ENCODE measurements at places on chromosomes 4 and X.
A peak's percentile ranks its signal among the peaks of the same experiment; 100 is the strongest.

GRCh38 chrX:8084006-8084405, 87.1 kb downstream of the VCX2 start:
- no peaks in the 10 kb centered on the region for H3K36me3 ChIP-seq
- H3K27ac ChIP-seq: no peak overlapping the region
- no peak for DNase-seq
- no peak overlapping the region for H3K4me3 ChIP-seq
- H3K4me1 ChIP-seq: no peaks in the 10 kb centered on the region

DNA sequence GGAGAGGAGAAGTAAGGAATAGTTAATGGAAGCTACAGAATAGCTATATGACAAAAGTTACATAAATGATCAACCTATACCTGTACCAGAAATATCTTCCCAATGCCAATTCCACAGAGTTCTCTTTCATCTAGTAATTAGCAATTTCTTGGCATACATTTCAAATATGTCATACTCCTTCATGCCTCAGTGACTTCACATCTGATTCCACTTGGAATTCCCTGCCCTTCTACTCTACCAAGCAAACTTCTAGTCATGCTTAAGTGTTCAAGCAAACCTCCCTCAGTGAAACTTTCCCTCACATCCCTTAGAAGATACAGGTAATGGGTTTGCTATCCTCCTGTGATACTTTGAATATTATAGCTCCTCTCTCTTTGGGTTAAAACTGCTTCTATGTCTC, 127.1 kb downstream of the KLHL13 start:
- no peak overlapping the region for H3K4me3 ChIP-seq
- no peaks in the 10 kb centered on the region for H3K36me3 ChIP-seq
- no peaks in the 10 kb centered on the region for H3K27me3 ChIP-seq

- H3K4me3 ChIP-seq: no peak overlapping the region
- no peak for DNase-seq
- H3K4me1 ChIP-seq: no peaks in the 10 kb centered on the region
- no peaks in the 10 kb centered on the region for H3K27me3 ChIP-seq
- no peaks in the 10 kb centered on the region for H3K36me3 ChIP-seq
These were observed 78.6 kb upstream of the MXRA5 start for GRCh38 chrX:3425031-3425430.

DNA sequence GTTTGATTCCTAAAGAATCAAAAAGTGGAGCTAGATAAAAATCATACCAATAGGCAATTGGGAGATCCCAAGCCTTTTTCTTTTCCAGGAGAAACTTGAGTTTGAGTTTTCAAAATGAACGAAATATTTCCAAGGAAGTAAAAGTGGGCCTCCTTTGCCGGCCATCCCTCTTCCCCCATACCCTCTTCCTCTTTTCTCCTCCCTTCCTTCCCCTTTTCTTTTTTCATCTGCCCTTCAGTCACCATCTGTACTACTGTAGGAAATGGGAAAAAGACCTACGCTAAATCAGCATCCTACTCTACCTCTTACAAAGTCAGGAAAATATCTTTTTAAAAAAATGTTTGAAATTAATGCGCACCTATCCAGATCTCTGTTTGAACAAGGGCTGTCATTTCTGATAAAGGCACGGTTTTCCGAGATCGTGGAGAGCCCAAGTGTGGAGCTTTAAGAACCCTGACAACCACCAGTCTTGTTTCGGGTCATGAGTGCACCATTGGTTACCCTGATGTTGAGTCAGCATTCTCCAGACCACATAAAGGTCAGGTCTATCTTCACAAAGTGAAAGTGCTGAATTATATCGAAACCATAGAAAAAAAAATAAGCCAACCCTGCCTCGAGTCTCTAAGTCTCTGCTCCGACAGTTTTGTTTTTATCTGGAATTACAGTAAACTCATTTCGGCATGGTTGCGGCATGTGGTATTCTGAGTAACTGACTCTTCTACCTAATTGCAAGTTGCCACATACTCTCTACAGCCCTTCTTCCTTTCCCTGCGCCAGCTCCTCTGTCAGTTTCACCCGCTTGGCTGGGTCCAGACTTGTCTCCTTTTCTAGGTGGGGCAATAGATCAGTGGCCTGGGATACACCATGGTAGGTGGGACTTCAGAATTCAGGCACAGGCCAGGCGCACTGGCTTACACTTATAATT, 140.2 kb upstream of the KLF3 start:
- peak; percentile 77 for DNase-seq
- H3K27me3 ChIP-seq: peaks cover 69% of the 10 kb centered on the region
- peak overlapping the region; percentile 28 for H3K4me3 ChIP-seq
- H3K4me1 ChIP-seq: peaks cover 28% of the 10 kb centered on the region

DNA sequence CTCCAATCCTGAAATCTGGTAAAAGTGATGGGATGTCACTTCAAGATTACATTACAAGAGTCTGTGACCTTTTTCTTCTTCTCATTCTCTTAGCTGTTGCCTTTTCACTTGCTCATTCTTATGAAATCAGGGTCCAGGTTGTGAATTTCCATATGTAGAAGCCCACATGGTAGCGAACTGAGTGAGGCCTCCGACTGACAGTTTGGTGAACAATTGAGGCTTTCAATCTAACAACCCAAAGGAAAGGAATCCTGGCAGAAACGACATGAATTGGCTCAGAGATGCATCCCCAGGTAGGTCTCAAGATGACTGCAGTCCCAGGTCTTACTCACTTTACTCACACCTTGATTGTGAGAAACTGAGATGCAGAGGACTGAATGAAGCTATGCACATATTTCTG, 203.4 kb upstream of the FAT4 start:
- no peak overlapping the region for H3K4me3 ChIP-seq
- no peaks in the 10 kb centered on the region for H3K36me3 ChIP-seq
- no peak overlapping the region for H3K27ac ChIP-seq
- DNase-seq: no peak
- no peaks in the 10 kb centered on the region for H3K27me3 ChIP-seq
- no peaks in the 10 kb centered on the region for H3K4me1 ChIP-seq

DNA sequence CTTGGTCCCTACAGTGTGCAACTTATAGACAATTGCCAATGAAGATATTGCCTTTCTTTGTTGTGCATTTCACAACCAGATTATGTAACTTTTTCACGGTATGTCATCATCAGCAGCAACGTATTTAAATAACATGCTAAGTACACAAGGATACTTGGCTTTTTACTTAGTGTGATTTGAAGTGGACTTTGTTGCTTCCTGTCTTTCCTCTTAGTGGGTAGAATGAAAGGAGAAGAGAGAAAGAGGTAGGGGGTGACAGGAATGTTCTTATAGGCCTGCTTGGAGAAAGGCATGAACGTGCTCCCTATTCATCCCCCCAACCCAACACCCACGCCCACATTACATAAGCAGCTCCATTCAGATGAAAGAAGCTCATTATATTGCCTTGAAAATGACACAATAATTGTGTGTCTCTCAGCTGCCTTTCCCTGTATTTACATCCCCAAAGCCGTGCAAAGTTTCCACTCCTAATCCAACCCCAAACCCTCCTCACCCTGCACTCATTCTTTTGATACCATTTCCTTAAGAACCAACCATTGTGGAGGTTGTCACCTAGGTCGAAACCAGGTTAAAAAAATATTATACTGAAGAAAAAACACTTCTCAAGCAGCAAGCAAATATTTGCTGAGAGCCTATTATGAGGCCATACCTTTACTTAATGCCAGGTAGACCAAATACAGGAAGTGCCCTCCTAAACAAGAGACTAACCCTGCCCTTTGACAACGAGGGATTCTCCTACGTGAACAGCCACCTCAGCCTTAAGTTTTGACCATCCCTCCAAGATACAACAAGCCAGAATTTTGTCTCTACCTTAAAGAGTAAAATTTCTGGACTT, 25.2 kb upstream of the GK start:
- H3K27ac ChIP-seq: no peak overlapping the region
- H3K4me1 ChIP-seq: no peaks in the 10 kb centered on the region
